ENCODE measurements at places on chromosomes 6 and 20. TPM values are rescaled to one million over a fixed set of nuclear protein-coding genes. Genes with fewer than 3 reads are reported as not detected.

MYT1 gene
- 0.26 TPM for polyA plus RNA-seq

TMEM244 gene
- polyA plus RNA-seq: not detected

DNA sequence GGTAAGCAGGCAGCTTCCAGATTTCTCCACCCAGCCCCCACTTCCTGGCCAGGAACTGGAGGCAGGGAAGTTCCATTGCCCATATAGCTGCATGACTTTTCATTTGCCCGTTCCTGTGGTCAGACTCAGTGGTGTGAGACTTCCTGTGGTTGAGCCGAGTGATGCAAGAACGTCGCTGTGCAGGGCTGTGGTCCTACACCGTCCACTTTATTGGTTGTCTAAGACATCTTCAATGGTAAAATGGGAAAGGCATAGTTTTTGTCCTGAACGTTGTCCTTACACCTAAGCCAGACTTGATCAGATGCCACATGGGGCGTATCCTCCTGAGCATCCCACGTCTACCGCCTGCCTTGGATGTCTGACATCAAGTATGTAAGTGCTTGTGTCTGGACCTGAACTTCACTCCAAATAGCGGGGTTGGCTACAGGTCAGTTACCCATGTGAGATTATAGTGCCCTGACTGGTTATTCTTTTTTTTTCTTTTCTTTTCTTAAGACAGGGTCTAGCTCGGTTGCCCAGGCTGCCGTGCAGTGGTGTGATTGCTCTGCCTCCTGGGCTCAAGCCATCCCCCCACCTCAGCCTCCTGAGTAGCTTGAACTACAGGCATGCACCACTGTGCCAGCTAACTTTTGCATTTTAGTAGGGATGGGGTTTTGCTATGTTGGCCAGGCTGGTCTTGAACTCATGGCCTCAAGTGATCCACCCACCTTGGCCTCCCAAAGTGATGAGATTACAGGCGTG lies 25.9 kb upstream of the GTSF1L start:
- no peak for DNase-seq

- no peak for DNase-seq
Measured at GRCh38 chr6:57048577-57048976, 2.1 kb downstream of the KIAA1586 start.

DNA sequence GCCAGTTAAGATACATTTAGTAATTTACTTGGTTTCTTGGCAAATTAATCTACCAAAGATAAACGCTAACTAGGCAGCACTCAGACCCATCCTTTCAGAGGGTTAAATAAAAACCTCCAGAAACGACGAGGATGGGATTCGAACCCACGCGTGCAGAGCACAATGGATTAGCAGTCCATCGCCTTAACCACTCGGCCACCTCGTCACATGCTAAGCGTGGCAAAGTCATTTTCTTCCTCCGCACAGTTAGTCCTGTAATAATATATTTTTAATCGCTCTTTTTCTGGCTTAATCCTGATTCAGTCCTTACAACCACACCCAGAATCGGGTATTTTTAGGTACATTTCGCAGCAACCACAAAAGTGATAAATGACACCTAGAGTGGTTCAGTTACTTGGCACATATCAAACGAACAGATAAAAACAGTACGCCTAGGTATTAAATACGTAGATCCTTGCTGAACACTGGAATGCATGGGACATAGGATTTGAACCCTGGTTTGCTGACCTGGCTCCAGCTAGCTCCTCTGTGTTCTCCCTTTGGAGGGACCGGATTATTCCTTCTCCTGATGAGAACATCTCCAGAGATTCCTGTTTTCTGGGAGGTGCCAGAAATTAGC lies 71.6 kb downstream of the GPX5 start:
- DNase-seq: peak; percentile 46
